ENCODE measurements at places on chromosomes 16 and 17.

DNA sequence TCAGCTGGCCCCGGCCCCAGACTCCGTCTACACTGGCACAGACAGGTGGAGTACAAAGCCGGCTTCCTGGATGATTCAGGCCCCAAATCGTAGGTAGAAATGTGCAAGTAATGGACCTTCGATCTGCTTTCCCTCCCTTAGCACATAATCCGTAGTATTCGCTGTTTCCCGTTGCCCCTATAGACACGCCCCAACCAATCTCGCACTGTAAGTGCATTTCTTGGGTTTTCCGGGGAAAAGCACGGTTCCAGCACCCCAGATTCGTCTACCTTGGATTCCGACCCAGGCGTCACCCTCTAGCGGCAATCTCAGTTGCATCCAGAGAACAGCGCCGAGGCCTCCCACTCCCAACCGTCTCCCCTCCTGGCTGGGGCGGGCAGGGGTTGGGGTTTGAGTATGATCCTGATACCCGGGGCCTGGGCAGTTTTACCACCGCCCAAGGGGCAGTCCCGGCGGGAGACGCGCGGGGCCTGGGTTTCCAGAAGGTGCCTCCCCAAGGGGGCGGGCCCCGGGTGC, 12.1 kb upstream of the FOXF1 start:
- no peak for DNase-seq

GRCh38 chr16:68131813-68132706, 46.9 kb downstream of the NFATC3 start:
- DNase-seq = no peak

GRCh38 chr17:61504697-61505096, 52.5 kb downstream of the TBX4 start:
- DNase-seq = peak; percentile 84

GRCh38 chr17:20096430-20096829, 87.3 kb downstream of the SPECC1 start:
- DNase-seq = no peak

Measured in ELR (cell line).